ENCODE measurements at places on chromosomes 6 and 20.

- no peak for DNase-seq
Observed at GRCh38 chr6:23940466-23940865, 185.5 kb upstream of the NRSN1 start.

GRCh38 chr20:25574411-25574810 is 10.9 kb downstream of the NINL start:
- no peak for DNase-seq

DNA sequence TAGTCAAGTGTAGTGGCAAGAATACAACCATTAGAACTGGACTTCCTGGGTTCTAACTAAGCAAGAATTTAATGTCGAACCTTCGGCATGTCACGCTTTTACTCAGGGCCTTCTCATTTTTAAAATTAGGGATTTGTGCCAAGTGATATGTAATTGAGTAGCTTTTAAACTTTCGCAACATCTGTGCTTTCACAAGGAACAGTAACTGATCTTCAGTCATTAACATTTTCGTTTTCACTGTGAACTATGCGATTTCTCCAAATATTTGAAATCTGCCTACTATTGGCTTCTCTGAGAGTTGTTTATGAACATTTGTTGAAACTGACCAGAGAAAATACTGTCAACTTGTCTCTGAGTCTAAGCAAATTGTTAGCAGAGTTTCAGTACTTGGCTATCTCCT is 27.6 kb downstream of the GRM1 start:
- no peak for DNase-seq

GRCh38 chr20:37335642-37336368 is 10.1 kb upstream of the SRC start:
- no peak for DNase-seq

All from activated T-cell treated with anti-CD3 and anti-CD28 coated beads, Interleukin-2, amount 50 U/mL, for 48 hours (primary cell).